AG08396 (cell line): ENCODE measurements at places on chromosomes 2 and 18.
A peak's percentile ranks its signal among the peaks of the same experiment; 100 is the strongest.

- peak; percentile 39 for DNase-seq
These were observed 759 bp downstream of the PPP4R3B start for GRCh38 chr2:55616551-55617174.

DNA sequence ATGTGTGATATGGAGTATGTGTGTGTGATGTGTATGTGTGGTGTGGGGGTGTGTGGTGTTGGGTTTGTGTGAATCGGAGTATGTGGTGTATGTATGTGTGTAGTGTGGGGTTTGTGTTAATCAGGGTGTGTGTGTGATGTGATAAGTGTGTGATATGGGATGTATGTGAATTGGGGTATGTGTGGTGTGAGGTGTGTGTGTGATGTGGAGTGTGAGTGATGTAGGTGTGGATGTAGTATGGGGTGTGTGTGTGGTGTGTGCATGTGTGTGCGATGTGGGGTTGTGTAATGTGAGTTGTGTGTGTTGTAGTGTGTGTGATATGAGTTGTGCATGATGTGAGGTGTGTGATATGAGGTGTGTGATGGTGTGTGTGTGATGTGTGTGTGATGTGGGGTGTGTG lies 54.4 kb downstream of the TWIST2 start:
- DNase-seq = no peak

DNA sequence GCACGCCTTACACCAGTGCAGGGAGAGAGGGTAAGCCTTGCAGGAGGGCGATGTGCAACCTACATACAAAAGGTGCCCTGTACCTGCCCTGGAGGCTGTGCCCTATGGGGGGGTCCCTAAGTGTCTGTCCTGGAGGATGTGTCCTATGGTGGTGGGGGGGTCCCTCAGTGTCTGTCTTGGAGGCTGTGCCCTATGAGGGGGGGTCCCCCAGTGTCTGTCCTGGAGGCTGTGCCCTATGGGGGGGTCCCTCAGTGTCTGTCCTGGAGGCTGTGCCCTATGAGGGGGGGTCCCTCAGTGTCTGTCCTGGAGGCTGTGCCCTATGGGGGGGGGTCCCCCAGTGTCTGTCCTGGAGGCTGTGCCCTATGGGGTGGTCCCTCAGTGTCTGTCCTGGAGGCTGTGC lies 216.6 kb downstream of the HDAC4 start:
- DNase-seq = no peak

- DNase-seq = peak; percentile 61
These were observed 1.6 kb downstream of the CDH2 start for GRCh38 chr18:28175150-28175929.

- DNase-seq = no peak
These were observed 143.8 kb downstream of the GALNT14 start for GRCh38 chr2:30994227-30995056.

GRCh38 chr2:70902067-70902442 lies 33.6 kb upstream of the ATP6V1B1 start:
- no peak for DNase-seq

DNA sequence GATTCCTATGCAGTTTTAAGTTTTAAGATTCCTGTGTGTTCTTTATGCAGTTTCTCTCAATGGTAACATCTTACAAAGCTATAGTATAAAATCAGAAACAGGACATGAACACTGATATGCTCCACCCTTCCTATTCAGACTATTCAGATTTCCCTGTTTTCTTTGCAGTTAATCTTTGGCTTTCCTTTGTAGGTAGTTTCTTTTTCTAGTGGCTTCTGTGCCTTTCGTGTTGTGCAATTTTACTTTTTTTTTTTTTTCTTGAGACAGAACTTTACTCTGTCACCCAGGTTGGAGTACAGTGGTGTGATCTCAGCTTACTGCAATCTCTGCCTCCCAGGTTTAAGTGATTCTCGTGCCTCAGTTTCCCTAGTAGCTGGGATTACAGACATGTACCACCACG lies 94.9 kb upstream of the RNU4ATAC start:
- DNase-seq = no peak

DNA sequence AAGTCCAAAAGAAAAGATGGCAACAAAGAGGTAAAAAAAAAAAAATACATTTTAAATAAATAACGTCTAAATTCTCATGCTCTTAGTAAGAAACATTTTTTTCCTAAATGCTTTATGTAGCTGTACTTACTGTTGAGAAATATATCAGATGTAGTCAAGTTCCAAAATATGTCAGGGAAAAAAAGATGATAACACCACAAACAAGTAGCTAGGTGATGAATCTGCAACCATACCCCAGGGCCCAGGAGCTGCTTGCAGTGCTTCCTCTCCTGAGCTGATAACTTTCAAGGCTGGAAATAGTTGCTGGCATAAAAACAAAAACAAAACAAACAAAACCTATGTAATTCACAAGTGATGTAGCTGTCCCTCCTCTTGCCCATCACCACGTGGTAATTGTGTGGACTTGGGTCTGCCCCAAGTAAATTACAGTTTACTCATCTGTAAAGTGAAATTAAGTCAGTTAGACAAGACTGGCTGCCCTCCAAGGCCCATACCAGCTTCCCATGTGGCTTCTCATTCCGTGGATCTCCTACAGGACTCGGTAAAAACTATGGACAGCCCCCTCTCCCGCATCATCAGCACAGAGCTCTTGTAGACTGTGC lies 82.6 kb downstream of the SP100 start:
- no peak for DNase-seq

DNA sequence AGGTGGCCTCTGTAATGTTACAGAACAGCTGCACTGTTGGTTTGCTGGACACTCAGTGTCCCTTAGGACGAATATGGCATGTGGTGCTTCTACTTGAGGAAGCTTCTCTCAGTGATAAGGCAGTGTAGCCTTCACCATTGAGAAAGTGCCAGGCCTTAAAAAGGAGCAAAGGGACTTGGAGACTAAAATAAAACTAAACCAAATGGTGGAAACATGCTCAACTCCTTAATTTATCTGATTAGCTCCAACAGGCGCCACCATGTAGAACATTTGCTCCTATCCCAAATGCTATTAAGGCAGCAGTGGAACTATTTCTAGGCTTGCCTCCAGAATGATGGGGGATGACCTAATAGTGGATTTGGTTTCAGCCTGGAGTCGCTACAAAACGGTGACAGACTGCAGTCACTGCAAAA lies 77.5 kb upstream of the MYL1 start:
- DNase-seq = no peak

- DNase-seq = peak; percentile 43
These were observed 261.6 kb downstream of the NAPG start for GRCh38 chr18:10787293-10787901.

- no peak for DNase-seq
These were observed 202.8 kb downstream of the VAPA start for GRCh38 chr18:10116574-10116973.

- DNase-seq = no peak
These were observed 487 bp downstream of the STARD6 start for GRCh38 chr18:54357082-54357659.

DNA sequence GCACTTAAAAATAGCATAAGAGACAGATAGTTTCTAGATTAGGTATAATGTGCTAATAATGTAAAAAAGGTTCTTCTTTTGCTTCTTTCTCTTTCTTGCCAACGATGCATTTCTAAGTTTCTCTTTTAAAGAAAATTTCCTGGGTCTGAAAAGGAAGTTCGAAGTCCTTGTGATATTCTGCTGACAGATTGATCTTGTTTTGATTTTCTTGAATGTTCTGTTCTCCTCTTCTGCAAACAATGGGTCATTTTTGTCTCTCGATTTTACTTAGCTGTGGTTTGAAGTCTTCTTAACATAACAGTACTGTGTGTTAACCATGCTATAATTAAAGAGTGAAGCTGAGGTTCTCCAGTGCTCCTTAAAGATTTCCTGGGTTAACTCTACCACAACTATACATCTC lies 61.1 kb upstream of the ACYP2 start:
- DNase-seq = no peak

DNA sequence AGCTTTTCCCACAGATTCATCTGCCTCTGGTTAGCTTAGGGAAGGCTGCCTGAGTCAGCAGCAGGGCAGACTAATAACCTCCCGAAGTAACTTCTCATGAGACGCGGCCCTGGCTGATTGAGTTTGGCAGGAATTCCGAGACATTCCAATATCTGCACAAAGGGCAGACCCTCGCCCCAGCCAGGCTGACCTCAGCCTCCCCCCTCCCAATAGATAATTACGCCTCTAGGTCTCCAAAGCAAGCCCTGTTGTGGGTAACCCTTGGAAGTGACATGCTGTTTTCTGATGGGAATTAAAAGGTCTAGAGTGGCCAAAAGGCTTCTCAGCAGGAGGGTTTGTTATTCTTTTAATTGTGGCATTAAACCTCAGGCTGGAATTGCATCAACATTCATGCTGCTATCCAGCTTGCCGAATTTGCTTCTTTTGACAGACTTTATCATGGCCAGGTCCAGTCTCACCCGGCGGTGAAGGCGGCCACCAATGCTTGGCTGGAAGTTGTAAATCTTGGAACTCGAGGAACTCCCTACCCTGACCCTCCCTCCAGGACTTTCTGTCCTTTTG lies 98.0 kb upstream of the SLC14A2 start:
- DNase-seq = peak; percentile 36

- DNase-seq = no peak
These were observed 22.0 kb upstream of the FHOD3 start for GRCh38 chr18:36275561-36275960.
